Hematopoietic multipotent progenitor cell (in vitro differentiated cells): ENCODE measurements at places on chromosomes 13 and 19. TPM values are rescaled to one million over a fixed set of nuclear protein-coding genes. Genes with fewer than 3 reads are reported as not detected.
A peak's percentile ranks its signal among the peaks of the same experiment; 100 is the strongest.

DNA sequence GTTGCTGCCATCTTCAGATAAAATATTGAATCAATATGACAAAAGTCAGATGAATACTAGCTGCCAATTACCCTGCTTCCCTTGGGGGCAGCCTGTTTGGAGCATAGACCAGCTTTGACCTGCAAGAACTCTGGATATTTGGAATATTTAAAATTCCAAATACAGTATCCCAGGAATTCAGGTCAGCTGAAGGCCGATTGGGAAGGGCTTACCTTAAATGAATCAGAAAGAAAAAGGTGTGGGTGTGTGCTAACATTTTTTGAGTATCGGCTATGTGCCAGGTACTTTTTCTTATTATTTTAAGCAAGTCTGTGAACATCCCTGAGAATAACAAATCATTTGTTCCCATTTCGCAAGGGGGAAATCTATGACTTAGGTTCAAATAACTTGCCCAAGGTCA, 1.8 kb upstream of the RUBCNL start:
- no peak for DNase-seq

LGALS14 gene
- under 0.01 TPM for total RNA-seq

- no peak for DNase-seq
These were observed 547.5 kb upstream of the SPRY2 start for GRCh38 chr13:80888390-80888789.

- DNase-seq = no peak
These were observed 21.2 kb upstream of the GTF3A start for GRCh38 chr13:27403203-27403678.

CGB5 gene
- not detected for total RNA-seq

ZNF507 gene
- 5.9 TPM for total RNA-seq

- no peak for DNase-seq
These were observed 21.6 kb downstream of the GPR183 start for GRCh38 chr13:99285432-99286182.

F2RL3 gene
- 2.4 TPM for total RNA-seq

DNA sequence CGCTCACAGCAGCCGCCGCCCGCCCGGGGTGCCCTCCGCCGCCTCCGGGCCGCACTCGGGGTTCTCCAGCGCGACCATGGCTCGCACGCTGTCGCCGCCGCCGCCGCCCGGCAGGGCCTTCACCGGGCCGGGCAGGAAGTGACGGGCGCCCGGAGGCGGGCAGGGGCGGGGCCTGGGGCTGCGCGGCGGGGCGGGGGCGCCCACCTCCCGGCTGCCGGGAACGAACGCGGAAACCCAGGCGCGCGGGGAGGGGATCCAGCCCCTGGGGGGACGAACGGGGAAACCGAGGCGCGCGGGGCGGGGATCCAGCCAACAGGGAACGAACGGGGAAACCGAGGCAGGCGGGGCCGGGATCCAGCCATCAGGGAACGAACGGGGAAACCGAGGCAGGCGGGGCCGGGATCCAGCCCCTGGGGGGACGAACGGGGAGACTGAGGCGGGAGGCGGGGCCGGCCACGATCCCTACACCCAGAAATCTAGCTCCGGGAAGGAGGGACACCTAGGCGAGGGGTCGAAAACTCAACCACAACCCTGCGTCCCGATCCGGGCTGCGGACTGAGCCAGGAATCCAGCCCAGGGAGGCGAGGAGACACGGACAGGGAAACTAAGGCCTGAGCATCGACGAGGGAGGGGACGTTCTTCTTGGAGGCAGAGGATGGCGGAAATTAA, at the start of gene R3HDM4:
TSS of gene R3HDM4 (minus strand) at position 140 of the 669 bp plus-strand sequence. CDS start at position 78, 62 bp downstream.
- DNase-seq = peak; percentile 75

- DNase-seq = no peak
These were observed 34.0 kb downstream of the ITM2B start for GRCh38 chr13:48266701-48267639.

GRCh38 chr13:44362394-44363040, 11.1 kb upstream of the SERP2 start:
- DNase-seq = peak; percentile 65

- no peak for DNase-seq
These were observed 247.3 kb upstream of the SOX21 start for GRCh38 chr13:94959626-94960025.

IRF3 gene
- total RNA-seq = 86.7 TPM

GRCh38 chr13:51396352-51396751, 56.5 kb downstream of the INTS6 start:
- DNase-seq = no peak

- DNase-seq = no peak
These were observed 11.1 kb upstream of the TDRD12 start for GRCh38 chr19:32708457-32708856.

DNA sequence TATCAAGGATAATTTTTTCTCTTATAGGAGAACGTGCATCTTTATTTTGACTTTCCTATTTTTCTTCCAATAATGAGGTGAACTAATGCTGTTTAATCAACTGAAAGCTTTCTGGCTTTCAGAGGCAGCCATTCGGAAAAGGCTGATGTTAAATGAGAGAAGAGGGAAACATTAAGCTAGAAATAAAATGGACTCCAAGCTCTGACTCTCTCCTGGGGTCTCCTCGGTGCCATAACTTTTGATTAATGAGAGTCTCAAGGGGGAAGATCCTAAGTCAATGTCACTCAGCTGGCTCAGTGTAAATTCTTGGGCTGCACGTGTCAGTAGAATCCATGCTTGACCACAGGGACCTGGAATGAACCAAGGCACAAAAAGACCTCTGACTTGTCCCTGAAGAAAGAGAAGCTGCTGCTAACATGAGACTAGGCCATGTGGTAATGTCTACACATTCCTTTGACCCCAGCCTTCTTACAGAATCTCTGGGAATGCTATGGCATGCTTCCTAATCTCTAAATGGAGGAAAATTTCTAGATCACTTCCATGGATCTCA, 152.2 kb upstream of the RFC3 start:
- no peak for DNase-seq

GRCh38 chr19:49930483-49931011, 1.2 kb upstream of the NUP62 start:
- DNase-seq = no peak

TMEM238 gene
- 2.7 TPM for total RNA-seq

GRK1 gene
- total RNA-seq = under 0.01 TPM

GRCh38 chr13:24511816-24512196, 772 bp downstream of the PARP4 start:
- DNase-seq = no peak

GRCh38 chr19:13764101-13764807, at the start of gene MRI1:
Gene MRI1, plus strand, starts transcription at chr19:13764522. Its CDS starts 67 bp downstream, at chr19:13764589.
- DNase-seq = peak; percentile 58

TJP3 gene
- 1.1 TPM for total RNA-seq

ZFR2 gene
- under 0.01 TPM for total RNA-seq

DNA sequence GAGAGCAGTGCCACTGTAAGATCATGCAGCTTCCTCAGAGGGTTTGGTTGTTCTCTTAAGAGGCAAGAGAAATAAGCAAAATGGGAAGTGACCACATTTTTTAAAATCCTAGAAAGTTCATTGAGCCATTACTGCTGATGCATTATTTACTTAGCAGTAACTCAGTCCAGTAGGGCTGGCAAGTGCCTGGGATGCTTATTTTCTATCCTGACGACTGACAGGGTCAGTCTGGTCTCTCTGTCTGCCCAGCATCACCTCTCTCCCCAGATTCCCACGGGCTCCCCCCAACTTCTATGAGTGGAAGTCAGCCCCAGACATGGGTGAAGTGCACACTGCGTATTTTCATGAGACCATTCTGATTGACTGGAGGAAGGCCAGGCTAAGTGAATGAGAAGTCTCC, 10.4 kb downstream of the SHISA2 start:
- no peak for DNase-seq

DNA sequence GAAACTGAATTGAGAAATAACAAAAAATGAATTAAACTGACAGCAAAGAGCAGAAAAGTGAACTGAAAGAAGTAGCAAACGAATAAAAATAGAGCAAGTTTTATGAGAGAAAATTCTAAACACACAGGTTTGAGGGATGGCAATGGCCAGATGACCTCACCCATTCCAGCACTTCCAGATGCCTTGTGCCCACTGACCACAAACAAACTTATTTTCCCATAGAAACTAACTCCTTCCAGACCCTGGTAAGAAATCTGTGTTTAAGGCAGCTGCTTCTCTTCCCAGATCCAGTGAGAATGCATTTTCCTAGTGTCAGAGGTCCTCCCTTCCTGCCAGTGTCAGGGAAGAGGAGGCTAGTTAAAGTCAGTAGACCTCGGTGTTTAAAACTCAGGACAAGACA, 51.7 kb downstream of the RXFP2 start:
- DNase-seq = no peak

GRCh38 chr19:5498830-5499550, 43.8 kb downstream of the ZNRF4 start:
- DNase-seq = no peak
